CD14-positive monocyte (primary cell): ENCODE measurements at places on chromosomes 4 and X.

- DNase-seq = no peak
Observed at GRCh38 chrX:118779581-118779980, 44.0 kb upstream of the ZCCHC12 start.

DNA sequence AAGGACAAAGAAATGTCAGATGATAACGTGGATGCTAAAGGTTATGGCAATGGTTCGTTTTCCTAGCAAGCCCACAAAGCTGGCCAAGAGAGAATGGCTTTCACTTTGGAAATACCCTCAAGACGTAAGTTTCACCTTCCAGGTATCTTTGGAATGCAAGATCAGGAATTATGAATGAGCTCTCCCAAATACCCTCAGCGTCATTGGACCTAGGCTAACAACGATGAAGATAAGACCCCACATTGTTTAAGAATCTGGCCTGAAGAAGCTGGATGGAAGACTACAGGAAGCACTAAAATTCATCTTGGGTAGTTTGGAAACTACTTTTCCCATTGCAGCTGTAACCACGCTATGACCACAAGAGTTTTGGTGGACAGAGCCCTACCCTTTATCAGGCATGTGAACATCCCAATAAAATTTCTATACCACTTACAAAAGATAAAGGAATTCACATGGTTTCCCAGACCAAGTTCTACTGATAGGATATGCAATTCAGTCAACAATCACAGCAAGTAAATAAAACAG is 111.9 kb downstream of the KDR start:
- DNase-seq = no peak

- no peak for DNase-seq
Observed at GRCh38 chrX:47658301-47658683, 688 bp downstream of the UXT start.

GRCh38 chr4:185257086-185257485 is 47.7 kb downstream of the SNX25 start:
- no peak for DNase-seq

DNA sequence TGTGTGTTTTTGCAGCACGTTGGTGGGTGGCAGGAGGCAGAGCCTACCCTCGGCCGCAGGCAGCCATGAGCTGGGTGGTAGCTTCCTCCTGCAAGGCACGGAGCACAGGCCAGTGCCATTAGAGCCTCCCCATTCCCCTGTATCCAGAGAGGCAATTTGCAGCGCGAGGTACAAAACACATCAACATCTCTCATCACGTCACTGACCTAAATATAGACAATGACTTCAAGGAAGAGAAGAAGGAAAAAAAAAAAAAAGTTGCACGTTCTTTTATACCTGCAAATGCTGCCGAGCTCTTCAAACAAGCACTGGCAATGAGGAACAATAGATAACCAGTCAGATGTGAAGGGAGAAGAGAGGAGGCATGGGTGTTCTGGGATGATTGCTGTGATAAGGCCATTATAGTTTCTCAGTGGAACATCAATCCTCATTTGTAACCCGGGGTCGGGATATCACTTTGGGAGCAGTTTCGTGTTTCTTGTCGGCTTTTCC is 159.9 kb downstream of the MGST2 start:
- DNase-seq = no peak

DNA sequence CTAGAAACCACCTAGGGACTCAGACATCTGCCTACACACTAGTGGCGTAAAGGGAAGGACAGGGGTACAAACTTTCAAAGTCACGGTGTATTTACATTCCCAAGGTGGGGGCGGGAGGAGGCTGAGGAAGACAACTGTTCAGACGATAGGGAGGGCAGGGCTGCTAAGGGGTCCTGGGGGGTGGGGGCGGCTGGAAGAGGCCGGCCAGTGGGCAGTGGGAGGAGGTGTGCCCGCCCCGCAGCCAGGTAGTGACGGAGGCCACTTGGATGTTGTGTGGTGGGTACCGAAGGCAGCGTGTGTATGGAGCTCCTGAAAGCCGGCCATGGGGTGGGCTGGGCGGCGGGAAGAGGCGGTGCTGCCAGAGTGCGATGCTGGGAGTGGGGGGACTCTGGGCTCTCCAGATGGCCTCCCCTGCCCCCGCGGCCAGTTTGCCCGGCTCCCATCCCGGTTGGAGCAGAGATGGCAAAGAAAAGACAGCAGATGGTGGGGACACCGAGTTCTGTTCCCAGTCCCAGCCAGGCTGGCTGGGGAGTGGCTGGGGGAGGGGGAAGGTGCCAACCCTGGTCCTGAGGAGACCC is 24.2 kb downstream of the L1CAM start:
- DNase-seq = no peak

DNA sequence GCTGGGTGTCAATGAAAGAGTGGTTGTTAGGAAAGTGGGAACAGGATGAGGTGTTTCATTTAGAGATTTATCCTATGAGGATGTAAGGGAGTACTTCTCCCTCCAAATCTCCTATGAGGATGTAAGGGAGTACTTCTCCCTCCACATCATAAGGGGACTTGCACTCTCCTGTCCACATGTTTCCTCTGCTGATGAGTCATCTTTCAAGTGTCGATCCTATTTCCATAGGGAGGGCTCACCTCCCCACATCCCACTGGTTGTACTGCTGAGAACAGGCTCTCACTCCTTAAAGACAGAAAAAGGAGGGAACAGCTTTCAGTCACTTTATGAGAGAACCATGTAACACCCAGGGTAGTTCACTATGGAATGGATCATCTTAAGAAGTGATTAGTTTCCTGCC is 65.0 kb downstream of the INPP4B start:
- no peak for DNase-seq

- no peak for DNase-seq
Observed at GRCh38 chr4:28073860-28074555, 1213.4 kb downstream of the STIM2 start.

DNA sequence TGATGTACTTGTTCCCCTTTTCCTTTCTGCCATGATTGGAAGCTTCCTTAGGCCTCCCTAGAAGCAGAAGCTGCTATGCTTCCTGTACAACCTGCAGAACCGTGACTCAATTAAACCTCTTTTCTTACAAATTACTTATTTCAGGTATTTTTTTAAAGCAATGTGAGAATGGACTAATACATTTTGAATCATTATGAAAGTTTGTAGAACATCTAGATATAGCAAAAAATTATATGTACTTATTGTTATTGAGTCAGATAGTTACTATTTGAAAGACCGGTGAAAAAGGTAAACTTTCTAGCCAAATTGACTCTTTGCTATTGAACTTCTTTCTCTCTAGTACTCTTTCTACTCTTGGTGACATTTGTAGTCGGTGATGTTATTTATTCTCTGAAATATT is 777.3 kb upstream of the GALNTL6 start:
- no peak for DNase-seq

- DNase-seq = no peak
Observed at GRCh38 chrX:40720792-40721191, 14.6 kb downstream of the MED14 start.

DNA sequence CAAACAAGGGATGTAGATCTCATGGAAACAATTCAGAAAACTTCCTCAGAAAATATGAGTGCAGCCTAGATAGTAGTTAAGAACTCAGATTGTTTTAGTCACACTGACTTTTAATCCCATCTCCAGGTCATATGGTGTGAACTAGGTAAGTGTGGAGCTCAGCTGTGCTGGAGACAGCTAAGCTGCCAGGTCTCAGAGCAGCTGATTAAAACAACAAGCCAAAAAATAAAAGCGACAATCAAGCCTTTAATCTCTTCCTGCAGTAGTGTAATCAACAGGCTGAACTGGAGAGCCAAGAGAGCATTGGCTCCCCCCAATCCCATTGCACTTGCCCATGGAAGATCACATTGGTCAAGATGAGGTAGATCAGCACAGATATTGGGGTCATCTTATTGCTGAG is 98.3 kb upstream of the ATOH1 start:
- no peak for DNase-seq

DNA sequence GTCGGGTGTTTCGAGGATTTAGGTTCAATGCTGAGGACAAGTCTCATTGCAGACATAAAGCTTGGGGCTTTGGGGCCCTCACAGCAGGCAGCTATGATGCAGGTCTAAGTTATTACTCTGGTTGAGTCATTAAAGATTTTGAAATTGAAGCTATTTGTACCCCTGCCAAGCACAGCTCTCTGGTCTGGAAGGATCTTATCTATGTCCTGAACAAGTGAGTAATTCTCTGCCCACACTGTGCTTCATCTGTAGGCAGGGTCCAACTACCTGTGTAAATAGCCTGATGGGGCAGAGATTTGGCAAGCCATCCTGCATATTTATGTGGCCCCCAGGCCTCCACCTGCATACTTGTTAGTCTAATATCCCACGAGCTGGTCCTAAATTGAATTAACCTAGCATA is 41.4 kb upstream of the MAGEA4 start:
- DNase-seq = no peak

DNA sequence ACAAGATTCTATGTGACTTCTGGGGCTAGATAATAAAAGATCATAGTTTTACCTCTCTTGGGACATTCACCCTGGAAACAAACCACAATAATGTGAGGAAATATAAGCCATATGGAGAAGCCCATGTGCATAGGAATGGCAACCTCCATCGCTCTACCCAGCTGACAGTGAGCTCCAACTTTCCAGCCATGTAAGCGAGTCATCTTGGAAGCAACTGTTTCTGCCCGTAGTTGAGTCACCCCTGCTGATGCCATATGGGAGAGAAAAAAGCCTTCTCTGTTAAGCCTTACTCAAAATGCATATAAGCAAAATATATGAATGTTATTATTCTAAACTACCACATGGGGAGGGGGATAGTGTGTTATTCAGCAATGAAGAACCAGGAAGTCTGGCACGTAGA is 31.4 kb upstream of the RELL1 start:
- no peak for DNase-seq

GRCh38 chr4:117063961-117064696 is 21.2 kb downstream of the TRAM1L1 start:
- no peak for DNase-seq

DNA sequence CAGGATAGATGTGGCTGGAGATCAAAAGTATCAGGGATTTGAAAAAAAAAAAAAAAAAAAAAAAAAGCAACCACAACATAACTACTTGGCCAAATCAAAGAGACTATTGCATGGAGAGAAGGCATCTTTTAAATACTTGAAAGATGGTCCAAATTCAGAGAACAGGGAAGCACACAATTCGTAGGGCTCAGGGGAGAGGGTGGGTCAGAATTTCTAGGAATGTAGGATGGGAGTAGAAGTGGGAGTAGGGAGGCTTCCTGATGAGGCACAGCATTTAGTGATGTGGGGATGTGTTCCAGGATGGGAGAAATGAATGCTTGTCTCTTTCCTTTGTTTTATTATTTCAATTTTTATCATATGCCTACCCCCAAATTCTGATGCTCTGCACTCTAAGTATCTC is 36.3 kb downstream of the RTL3 start:
- no peak for DNase-seq
